GM19239 (cell line): ENCODE measurements at places on chromosomes 5 and 9.

DNA sequence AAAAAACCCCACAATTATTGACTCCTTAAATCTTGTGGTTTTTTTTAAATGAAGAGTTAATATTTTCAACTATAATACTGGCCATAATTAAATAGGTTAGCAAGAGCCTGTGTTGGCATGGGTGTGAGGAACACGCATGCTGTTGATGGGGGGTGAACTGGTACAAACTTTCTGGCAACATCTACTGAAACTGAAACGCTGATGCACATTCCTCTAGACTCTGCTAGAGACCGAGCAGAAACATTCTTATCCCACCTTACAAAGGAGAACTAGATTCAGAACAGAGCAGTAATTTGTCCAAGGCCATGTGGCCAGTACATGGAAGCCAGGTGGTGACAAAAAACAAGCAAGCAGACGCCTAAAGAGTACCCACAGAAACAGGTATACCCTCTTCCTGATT, 2.4 kb downstream of the BICD2 start:
- DNase-seq = no peak

DNA sequence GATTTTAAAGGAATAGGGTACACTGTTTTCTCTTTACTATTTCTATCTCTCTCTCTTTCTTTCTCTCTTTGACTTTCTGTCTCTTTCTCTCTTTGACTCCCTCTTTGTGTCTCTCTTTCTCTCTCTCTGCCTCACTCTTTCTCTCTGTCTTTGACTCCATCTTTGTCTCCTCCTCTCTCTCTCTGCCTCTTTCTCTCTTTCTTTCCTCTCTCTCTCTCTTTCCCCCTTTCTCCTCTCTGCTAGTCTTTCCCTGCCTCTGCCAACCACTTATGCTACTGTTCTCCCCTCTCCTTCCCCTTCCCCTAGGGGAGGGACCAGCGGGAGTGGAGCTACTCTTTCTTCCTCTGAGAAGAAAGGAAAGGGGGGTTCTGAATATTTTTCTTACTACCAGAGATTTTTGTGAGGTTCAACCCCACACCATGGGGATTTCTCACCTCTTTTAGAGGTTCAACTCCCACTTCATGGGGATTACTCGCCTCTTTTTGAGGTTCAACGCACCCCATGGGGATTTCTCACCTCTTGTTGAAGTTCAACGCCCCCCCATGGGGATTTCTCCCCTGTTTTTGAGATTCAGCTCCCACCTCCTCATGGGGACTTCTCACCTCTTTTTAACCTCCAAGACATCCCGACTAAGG, 309.9 kb downstream of the NR3C1 start:
- DNase-seq = no peak

DNA sequence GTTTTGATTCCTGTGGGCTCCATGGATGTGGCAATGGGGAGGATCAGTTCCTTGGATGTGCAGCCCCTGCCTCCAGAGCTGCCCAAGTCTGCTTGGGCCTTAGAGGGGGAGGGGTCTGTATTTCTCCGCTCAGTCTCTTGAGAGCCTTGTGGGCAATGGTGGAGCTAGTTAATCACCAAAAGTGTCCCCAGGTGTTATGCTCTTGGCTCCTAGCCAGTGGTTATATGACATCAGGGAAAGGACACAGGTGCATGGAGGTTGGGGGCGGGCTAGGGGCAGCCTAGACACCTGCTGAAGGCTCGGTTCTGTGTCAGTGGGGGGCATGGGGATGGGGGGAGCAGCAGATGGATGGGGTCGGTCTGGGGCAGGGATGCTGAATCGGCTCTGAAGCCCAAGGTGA, 12.4 kb upstream of the ARAP3 start:
- DNase-seq = no peak

- no peak for DNase-seq
These were observed 164.3 kb upstream of the KLF9 start for GRCh38 chr9:70578720-70579119.

- no peak for DNase-seq
These were observed 344.8 kb downstream of the ZNF608 start for GRCh38 chr5:124401476-124402143.

GRCh38 chr5:179255527-179256327, 89.5 kb downstream of the ADAMTS2 start:
- no peak for DNase-seq

GRCh38 chr5:626850-627249, 14.7 kb downstream of the CEP72 start:
- no peak for DNase-seq

GRCh38 chr5:147780924-147781573, 1.5 kb downstream of the JAKMIP2 start:
- no peak for DNase-seq

DNA sequence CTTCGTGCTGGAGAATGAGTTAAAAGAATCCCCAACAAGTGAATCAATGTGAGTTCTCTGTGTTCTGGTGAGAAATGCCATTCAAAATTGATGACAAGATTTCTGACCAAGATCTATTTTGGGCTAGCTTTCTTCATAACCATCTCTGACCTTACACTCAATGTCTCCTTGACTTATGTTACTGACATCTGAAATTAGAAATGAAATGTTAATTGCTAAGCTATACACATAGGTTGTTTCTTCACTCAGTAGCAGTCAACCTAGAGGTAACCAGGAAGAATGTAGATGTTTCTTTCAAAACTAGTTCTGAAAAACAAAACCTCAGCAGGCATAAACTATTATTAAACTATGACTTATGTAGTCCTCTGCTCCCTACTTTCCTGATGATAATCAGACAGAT, 2220.7 kb upstream of the C9orf72 start:
- DNase-seq = no peak

DNA sequence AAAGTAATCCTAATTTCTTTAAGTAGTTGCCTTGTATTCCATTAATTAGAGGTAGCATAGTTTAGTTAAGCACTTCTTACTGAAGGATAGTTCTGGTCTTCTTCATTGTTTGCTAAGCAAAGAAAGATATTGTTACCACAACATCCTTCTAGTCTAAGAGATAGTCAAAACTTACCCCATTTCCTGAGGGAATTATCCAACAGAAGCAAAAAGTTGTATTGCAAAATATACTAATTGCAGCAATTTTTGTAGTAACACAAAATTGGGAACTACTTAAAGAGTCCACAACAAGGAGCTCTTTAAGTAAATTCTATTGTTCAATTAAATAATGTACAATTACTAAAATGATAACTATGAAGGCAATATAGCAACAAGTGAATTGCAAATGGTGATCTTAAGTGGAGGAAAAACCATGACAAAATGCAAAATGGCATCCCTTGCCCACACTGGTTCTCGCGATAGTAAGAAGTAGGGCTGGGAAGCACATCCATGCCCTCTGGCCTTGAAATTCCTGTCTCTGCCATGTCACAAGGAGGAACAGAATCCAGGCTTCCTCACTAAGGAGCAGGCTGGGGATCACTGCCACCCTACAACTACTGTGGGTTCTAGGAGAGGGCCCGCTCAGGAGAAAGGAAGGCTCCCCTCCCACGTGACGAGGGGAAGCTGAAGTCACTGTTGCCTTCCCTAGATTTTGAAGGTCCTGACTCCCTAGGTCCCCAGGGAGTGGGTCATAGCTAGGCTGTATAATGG, 23.3 kb upstream of the MEGF9 start:
- no peak for DNase-seq

- DNase-seq = no peak
These were observed 9.1 kb upstream of the MAT2B start for GRCh38 chr5:163496286-163496685.

- no peak for DNase-seq
These were observed 567.5 kb upstream of the RIOK2 start for GRCh38 chr5:97750576-97750975.

DNA sequence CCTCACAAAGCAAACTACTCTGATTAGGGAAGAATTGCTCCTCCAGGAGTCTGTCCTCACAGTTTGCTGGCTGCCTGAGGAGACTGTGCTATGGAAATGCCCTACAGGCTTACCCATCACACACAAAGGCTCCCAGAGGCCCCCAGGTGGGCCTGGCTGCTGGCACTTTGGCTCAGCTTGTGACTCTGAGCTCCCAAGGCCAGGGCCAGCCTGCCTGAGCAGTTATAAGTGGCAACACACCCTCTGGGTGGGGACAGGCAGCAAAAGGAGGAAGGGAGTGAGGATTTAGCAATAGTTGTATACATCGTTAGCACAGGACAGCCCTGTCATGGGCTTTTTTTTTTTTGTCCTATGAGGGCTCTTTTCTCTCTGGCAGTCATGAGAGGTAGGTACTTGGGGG, 103.5 kb downstream of the DAPK1 start:
- no peak for DNase-seq

- DNase-seq = no peak
These were observed 3.4 kb upstream of the CACFD1 start for GRCh38 chr9:133456409-133456808.

GRCh38 chr5:107149243-107150005, 521.3 kb downstream of the EFNA5 start:
- no peak for DNase-seq

- DNase-seq = no peak
These were observed 1035.3 kb downstream of the CDH12 start for GRCh38 chr5:21817668-21818369.

DNA sequence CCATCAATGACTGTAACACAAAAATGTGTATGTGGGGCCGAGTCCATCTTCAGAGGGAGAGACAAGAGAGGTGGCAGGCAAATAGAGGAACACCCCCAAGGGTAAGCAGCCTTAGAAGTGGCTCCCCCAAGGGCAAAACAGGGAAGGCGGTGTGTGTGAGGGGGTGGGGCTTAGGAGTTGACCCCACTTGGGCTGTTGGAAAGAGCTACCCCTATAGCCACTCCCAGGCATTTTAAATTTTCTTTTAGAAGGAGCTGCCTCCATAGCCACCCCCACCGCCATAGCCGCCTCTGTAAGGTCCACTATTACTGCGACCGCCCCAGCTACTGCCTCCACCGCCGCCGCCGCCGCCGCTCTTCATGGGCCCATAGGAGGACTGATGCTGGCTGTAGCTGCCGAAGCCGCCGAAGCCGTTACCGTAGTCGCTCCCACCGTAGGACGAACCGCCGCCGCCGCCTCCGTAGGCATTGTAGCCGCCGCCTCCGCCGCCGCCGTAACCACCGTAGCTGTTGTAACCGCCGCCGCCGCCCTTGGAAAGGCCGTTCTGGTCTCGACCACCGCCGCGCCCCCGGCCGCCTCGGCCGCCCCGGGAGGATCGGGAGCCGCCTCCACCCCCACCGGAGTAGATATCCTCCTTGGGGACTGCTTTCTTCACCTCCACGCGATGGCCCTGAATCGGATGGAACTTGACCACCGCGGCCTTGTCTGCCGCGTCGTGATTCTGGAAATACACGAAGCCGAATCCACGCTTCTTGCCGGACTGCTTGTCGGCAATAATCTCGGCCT, 1.1 kb downstream of the HNRNPA0 start:
- DNase-seq = no peak

- no peak for DNase-seq
These were observed 87.6 kb upstream of the RPS23 start for GRCh38 chr5:82365744-82366228.

DNA sequence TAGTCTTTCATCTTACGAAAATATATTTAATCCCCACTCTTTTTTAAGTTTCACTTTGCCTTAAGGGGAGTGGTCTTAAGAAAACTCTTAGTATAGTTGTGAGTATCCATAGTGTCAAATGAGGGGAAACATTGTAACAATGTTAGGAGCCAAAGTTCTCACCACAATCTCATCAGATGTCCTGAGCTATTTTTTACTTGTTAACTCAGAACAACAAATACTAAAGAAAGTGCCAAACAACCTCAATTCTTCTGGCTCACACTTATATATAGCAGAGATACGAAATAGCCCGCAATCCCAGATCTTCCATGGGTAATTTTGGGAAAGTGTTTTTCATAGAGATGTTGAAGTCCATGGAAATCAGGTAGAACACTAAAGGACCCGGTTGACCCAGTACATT, 194.0 kb upstream of the DMRT1 start:
- no peak for DNase-seq

DNA sequence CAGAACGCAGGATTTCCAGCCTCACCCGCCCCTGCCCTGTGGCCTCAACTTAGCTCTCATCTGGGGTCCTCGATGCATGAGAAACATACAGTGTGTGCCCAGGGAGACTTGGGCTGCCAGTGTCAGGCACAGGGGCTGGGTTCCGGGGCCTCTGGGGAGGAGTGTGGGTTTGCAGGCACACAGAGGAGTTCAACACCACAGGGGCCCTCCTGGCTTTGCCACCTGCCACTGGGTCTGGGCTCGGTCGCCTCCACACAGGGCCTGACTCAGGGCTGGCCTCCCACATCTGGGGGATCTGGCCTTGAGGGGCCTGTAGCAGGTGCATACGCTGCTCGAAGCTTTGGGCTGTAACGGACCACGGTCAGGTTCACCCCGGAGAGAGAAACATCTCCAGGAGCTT, 111.6 kb downstream of the COL5A1 start:
- no peak for DNase-seq
